ENCODE measurements at places on chromosomes 5 and 9.

DNA sequence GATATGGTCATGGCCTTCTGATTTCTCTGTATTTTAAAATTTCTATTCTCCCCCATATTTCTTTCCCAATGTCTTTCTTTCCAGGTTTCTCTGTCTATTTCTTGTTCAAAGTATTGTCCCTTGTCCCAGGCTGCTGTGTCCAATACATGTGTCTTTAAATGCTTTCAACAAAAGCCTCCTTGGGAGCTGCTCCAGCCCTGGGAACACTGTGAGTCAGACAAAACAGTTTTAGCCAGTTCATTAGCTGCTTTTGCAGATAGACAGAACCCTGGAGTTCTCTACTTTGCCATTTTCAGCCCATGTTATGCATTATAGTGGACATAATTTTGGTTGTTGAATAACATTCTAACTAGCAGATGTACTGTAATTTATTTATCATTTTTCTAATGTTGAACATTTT is 20.5 kb upstream of the JAK2 start:
- no peak for DNase-seq

- DNase-seq: no peak
Measured at GRCh38 chr9:108456903-108457302, 398.9 kb downstream of the ACTL7B start.

- DNase-seq: no peak
Measured at GRCh38 chr5:68196876-68197275, 18.7 kb upstream of the PIK3R1 start.

DNA sequence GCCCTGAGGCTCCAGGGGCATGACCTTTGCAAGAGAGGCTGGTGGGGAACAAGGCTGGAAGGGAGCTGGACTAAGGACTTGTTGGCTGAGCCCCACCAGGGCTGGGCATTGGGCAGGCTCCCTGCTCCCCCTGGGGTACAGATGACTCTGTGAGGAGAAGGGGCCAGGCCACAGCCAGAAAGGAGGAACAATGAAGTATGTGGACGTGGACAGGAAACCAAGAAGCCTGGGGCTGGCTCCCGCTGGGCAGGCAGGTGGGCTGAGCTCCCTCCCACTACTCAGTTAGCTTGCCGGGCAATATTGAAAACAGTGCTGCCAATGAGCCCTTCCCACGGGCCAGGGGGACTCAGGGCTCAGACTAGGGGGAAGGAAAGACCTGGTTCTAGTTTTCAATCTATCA is 66.1 kb upstream of the SPTLC1 start:
- no peak for DNase-seq

GRCh38 chr5:32233696-32234447 is 59.8 kb upstream of the GOLPH3 start:
- no peak for DNase-seq

- DNase-seq: no peak
Measured at GRCh38 chr5:35117967-35118366, 70.2 kb upstream of the AGXT2 start.

DNA sequence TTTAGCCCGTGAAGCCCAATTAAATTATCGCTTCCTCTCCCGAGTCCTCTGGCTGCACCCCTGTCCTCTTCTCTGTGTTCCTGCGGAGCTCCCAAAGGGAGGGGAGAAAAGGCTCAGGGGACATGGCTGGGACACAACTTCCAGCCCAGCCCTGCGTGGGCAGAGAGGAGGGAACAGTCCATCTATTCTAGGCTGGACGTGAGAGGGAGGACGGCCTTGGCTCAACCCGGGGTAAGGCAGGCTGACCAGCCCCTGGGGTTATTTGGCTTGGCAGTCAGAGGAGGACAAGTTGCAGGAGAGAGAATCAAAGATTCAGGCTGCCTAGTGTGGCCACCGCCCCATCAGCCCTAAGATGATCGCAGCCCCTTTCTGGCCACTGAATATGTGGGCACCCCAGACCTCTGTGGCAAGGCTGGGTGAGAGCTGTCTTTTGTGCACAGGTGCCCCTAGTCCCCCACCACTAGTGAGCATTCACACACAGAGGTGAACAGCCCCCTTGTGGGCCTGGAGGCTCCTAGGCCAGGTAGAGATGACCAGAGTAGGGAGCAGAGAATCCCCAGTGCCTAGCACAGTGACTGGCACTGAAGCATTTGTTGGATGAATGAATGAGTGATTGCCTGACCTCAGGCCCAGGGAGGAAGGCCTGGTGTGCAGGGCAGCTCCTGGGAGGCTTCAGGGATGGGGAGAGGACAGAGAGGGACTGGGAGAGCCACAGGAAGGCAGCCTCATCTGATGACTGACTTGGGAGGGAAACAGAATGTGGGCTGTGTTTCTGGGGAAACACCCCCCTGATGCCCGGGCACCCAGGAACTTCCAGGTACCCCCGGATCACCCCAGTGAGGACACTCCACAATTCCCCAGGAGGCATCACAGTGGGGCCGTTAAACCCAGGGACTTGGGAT is 133.9 kb downstream of the C9orf50 start:
- DNase-seq: no peak

DNA sequence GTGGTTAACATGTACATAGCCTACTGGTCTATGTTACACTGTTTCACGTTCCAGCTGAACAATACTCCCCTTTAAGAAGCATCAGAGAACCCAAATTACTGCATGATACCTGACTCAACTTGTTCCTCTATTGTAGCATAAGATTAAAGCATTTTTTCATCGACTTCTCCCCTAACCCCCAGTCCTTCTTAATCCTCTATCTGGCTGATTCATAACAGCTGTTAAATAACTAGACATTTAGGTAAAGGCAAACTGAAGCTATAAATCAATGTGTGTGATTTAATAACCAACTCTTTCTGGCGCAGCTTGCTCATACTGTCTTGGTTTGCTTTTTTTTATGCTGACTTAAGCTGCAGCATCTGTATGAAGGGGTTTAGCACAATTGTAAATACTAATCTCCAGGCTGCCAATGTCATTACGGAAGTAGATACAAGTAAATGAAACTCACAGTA is 94.2 kb upstream of the MTAP start:
- no peak for DNase-seq

- DNase-seq: no peak
Measured at GRCh38 chr5:5612096-5612495, 189.6 kb downstream of the ICE1 start.

GRCh38 chr5:140202610-140203009 is 27.6 kb downstream of the CYSTM1 start:
- DNase-seq: no peak

GRCh38 chr5:1760656-1761452 is 38.8 kb downstream of the MRPL36 start:
- DNase-seq: no peak

- no peak for DNase-seq
Measured at GRCh38 chr5:129971714-129972113, 67.4 kb downstream of the CHSY3 start.

GRCh38 chr9:103734471-103734870 is 359.6 kb upstream of the SMC2 start:
- no peak for DNase-seq

- DNase-seq: no peak
Measured at GRCh38 chr5:73853091-73853490, 227.1 kb downstream of the ARHGEF28 start.

- DNase-seq: no peak
Measured at GRCh38 chr5:32465076-32465475, 20.5 kb upstream of the ZFR start.

DNA sequence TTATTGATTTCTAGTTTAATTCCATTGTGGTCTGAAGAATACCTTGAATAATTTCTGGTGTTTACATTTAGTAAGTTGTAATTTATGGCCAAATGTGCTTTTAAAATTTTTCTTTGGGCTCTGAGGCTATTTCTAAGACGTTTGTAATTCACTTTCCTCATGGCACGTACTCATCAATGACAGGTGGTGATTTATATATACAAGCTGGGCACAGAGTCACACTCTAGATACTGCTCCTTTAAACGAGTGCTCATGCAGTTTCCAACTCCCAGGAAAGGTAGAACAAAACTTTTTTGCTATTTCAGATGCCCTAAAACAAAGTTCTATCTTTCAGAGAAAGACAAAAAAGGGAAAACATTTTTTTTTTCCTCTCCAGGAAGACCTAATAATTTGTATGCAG is 146.9 kb downstream of the AUH start:
- no peak for DNase-seq

DNA sequence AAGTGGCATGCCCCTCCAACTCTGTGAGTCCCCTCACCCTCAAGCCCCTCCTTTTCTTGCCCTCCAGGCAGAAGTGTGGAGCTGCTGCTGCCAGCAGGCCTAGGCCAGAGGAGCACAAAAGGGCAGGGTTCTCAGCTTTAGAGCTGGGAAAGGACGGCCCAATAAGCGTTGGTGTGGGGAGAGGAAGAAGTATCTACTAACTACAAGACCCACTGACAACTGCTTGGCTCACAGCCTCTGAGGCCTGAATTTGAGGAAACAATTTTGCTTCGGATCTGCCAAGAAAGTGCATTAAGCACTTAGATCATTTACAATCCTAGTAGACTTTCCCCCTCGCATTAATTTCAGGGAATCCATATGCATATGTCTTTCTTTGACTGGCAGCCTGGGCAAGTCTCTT is 179.4 kb downstream of the SNX18 start:
- DNase-seq: no peak

DNA sequence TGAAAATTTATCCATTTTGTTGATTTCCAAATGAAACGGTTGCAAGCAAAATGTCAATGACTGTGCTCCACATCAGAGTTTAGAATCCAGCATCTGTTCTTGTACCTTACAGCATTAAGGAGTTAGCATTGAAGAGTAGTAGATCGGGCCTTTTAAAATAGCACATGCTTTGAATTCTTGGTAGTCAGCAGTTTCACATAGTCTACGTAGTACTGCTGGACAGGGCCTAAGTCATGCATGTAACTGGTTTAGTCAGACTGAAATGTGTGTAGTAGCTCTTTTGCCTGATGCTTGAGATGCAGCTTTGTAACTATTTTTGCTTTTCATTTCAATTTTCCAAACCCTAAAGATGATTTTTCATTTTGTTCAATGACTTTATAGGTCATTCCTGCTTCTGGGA is 19.8 kb downstream of the LECT2 start:
- no peak for DNase-seq

DNA sequence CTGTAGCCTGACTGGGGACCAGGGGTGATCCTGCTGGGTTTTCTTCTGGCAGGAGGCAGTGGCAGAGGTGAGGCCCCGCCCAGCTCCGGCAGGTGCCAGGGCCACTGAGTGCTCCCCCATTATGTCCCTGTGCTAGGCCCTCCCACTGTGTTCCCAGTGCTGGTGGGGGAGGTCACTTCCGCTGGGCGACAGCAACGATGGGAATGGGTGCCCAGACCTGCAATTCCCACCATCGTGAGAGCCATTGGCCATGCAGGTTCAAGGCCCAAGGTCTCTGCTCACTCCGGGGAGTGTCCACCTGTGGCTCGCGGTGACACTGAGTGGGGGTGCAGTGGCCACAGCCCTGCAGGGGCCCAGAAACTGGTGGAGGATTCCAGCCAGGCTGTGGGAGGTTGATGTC is 98.6 kb downstream of the RXRA start:
- no peak for DNase-seq

GRCh38 chr5:173855162-173855994 is 32.8 kb upstream of the CPEB4 start:
- DNase-seq: no peak

- no peak for DNase-seq
Measured at GRCh38 chr5:57509501-57510260, 27.1 kb upstream of the ACTBL2 start.

- no peak for DNase-seq
Measured at GRCh38 chr5:118520771-118521415, 467.5 kb downstream of the DTWD2 start.

GRCh38 chr5:93512799-93513198 is 68.2 kb downstream of the NR2F1-AS1 start:
- no peak for DNase-seq

GRCh38 chr9:34884747-34885189 is 73.3 kb upstream of the PHF24 start:
- no peak for DNase-seq

DNA sequence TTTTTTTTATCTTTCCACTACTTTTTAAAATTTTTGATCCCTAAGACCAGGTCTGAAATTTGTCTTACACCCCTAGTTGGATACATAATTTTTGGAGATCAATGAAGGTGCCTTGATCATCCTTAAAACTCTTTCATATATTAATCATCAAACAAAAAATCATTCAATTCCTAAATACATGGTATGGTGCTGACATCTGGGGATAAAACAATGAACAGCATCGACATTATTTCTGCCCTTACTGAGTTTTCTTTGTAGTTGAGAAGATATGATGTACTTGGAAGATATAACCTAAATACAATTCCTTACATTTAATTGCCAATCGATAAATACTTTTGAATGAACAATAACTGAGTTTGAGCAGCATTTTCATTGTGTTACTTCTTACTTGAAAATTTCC is 18.3 kb downstream of the SPINK9 start:
- DNase-seq: no peak

DNA sequence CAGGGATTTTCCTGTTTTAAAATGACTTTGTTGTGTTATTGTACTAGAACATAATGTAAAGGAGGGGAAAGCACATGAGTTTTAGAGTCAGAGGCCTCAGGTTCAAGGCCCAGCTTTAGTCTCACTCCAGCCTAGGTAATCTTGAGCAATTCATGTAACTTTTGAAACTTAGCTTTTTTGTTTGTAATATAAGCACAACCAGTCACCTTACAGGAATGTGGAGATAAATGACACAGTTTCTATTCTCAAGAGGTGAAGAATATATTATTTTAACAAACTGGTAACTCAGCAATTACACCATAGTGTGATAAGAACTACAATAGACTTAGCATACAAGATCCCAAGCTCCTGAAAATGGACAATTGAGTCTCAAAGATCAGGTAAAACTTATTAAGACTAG is 51.2 kb downstream of the ADAMTS19 start:
- DNase-seq: no peak

- DNase-seq: no peak
Measured at GRCh38 chr5:73831066-73831465, 205.1 kb downstream of the ARHGEF28 start.

- no peak for DNase-seq
Measured at GRCh38 chr5:51380603-51381207, 2.5 kb upstream of the ISL1 start.

- DNase-seq: no peak
Measured at GRCh38 chr9:22416692-22417060, 29.9 kb upstream of the DMRTA1 start.

- DNase-seq: no peak
Measured at GRCh38 chr9:126703866-126704156, 90.1 kb downstream of the LMX1B start.

DNA sequence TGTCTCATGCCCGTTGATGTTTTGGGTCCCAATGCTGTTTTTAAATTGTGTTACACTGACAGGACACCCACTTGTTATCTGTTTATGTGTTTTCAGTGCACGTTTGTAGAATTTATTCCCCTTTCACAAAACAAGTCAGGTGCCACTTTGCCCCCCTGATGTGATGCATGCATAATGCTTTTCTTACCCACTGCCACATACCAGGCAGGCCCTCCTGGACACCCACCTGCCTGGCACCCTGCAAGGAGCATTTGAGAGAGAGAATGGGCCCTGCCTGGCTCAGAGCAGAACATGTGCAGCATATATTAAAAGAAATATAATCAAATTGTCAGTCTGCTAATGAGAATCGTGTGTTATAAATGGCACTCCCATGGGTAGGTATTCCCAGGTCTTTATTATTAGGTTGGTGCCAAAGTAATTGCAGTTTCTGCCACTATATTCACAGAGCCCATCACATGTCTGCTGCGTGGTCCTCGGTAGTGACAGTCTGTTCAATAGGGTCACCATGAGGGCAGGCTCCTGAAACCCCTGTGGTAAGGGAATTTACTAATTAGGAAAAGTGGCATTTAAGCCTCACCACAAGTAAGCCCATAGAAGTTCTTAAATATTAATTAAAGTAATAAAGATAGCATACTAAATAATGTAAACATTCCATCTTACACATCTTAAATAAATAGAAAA is 52.2 kb upstream of the CKMT2 start:
- no peak for DNase-seq

- no peak for DNase-seq
Measured at GRCh38 chr5:17445185-17445584, 52.8 kb upstream of the TAF11L2 start.
